CD4-positive, alpha-beta T cell treated with Interleukin-4 for 4 hours (primary cell): ENCODE measurements at places on chromosomes 4 and X.
A peak's percentile ranks its signal among the peaks of the same experiment; 100 is the strongest.

DNA sequence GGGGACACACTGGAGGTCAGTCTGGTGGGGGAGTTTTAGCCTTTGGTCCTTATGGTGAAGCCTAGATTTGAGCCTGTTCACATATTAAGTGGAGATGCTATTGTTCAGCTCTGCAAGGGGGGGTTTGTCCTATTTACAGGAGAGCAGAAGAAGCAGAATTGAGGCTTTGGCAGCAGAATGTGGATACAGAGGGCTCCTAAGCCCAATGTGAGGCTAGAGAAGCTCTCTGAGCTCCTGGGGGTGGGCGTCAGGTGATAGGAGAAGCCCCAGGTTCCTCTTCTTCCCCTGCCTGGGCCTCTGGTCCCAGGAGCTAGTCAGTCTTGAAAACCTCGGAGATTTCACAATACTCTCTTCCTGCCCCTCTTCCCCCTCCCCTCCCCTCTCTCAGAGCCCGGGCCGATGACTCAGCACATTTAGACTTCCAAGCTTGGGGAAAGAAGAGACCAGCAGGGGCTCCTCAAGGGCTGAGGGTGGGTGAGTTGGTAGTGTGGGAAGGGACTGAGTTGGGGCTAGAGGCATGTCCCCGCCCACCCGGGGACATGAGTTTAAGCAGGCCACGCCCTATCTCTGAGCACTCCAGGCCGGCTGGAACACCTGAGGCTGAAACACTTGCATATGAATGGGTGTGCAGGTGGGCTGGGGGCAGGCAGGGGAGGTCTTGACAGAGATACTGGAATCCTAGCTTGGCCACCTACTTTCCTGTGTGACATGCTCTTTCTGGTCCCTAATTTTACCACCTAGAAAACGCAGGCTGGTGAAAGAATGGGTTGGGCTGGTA is 3.4 kb downstream of the TFE3 start:
- DNase-seq: peak; percentile 52

- no peak for DNase-seq
These were observed 38.3 kb downstream of the NDNF start for GRCh38 chr4:121034017-121034416.

DNA sequence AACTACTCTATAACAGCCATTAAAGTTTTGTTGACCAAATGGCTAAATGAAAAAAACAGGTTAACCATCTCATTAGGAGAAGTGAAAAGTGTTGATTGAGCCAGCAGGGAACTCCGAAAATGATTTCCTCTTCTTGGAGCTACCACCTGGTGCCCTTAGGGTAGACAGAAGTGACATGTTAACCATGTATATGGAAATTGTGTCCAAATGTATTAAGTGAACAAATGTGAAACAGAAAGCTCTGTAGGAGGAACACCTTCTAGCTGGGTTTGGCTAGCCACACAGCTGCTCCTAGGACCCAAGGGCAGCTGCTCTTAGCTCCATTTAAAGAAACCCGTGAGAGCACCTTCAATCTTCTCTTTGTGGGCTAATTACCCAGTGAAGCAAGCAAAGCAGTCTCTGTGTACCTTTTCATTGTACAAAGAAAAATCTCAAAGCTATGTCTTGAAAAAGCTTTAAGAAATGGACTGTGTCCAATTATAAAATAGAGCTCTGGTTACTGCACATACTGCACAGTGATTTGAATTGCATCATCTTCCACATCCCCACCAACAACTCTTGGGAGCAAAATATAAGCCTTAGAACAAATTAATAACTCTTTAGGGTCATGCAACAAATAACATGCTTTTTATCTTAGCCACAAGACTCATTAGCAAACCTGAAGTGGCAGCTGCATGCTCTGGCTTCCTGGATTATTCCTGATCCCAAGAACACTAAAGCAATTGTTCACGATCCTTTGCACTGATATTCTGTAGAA is 59.2 kb upstream of the PARM1 start:
- no peak for DNase-seq

DNA sequence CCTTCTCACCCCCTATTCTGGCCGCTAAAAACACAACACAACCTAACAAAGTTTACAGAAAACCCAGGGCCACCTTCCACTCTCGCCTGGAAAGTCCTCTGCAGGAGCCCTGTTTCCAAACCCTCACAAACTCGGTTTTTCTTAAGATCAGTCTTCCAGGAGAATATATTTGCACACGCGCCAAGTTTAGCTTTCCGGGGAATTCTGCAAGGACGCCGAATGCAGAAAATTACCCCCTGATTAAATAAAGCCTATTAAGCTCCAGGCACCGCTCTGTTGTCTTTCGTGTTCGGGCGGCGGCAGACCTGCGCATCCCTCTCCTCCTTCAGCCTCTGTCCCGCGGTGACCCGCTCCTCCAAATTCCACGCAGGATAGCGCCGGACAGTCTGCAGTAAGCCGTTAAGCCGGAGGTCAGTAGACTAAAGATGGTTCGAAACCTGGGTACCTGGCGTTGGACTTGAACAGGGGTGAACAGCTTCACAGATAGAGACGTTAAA is 5.0 kb downstream of the MSX1 start:
- no peak for DNase-seq

GRCh38 chrX:68196939-68197791 is 236.1 kb downstream of the OPHN1 start:
- peak; percentile 15 for DNase-seq

GRCh38 chr4:185656467-185656931 is 121.2 kb upstream of the PDLIM3 start:
- no peak for DNase-seq

DNA sequence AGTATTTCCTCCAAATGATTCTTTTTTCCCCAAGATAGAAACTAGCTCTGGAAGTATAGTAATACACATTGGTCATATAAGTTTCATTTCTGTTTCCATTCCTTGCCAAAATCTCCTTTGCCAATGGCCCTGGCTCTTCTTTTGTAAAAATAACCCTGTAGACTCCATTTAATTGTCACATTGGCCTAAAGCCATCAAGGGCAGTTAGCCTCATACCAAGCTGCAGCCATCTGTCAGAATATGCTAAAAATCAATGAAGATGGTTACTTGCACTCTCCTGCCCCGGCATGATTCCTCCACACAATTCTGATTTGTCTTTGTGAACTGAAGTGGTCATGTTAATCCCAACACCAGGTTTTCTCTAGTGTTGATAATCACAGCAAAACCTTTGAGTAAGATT is 380.5 kb downstream of the SH2D1A start:
- DNase-seq: no peak

DNA sequence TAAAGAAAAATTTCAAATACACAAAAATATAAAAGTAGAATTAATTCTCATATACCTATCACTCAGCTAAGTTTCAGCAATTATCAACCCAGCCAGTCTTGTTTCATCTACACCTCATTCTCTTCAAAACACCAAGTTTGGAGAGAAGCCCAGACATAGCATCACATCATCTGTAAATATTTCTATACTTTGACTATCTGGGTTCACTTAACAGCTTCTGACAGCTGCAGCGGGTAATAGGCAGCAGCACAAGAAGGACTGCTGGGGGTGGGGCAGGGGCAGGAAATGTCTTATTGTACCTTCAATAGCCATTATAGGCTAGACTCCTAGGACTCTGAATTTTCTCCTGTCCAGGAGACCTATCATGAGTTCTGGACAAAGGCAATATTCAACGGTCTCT is 54.1 kb downstream of the PHF8 start:
- no peak for DNase-seq

DNA sequence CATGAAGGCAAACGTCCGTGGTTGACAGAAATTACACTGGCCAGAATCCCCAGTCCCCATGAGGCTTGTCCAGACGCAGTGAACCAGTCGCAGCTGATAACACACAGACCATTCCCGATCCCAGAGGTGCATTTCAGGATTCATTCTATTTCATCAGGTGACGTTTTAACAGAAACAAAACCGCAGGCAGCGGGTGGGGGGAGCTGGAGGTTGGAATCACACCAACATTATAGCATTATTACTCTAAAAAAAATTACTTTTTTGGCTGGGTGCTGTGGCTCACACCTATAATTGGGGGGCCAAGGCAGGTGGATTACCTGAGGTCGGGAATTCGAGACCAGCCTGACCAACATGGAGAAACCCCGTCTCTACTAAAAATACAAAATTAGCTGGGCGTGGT is 25.2 kb downstream of the NOP14 start:
- DNase-seq: no peak

DNA sequence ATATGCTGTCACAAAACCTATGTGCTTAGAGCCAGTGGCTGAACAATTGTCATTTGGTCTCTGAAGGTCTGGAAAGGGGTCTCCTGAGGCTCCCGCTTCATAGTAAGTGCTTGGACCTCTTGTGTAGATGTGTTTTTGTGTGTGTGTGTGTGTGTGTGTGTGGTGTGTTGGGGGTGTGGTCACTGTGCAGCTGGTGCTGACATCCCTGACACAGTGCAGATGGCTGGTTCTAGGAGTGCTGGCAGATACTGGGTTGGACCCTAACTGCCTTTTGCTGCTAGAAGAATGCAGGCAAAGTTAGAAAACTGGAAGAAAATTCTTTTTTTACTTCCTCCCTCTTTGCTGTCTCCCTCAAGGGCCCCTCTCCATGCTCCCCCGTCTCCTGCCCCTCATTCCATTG is 1872.6 kb downstream of the ARAP2 start:
- DNase-seq: no peak

DNA sequence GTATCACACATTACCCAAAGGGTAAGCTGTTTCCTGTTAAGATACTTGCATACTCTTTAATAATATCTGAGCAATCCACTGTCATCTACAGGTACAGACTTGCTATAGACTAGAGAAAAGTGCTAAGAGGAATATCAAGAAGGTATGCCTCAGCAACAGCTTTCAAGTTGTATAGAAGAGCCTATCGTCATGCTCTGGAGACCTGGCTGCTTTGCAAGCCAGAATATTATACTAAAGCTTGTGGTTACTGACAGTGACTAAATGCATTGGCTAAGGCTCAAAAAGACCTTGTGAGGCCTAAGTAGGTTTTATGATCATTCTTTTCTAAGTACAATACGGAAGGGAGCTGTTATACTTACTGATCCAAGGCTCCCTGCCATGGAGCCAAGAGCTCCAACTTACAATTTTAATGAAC is 11.3 kb downstream of the LAMP2 start:
- DNase-seq: peak; percentile 46

DNA sequence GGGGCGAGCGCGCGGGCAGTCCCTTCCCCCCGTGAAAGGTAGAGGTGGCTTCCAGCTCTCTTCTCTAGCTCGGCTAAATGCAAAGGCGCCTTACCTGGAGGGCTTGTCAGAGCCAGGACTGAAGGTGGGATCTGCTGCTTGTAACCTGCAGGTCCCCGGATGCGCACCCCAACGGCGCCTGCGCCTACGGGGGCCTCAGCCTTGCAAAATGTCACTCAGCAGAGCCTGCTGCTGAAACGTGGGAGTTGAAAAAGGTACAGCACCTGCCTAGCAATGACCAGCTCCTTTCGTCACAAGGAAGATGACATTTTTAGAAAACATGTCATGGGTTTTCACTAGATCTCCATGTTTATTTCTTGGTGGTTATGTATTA is 583 bp downstream of the ABHD18 start:
- peak; percentile 66 for DNase-seq

GRCh38 chrX:9677098-9677739 is 88.4 kb downstream of the GPR143 start:
- peak; percentile 24 for DNase-seq
